NCI-H524 (cell line): ENCODE measurements at places on chromosomes 2 and 18.

DNA sequence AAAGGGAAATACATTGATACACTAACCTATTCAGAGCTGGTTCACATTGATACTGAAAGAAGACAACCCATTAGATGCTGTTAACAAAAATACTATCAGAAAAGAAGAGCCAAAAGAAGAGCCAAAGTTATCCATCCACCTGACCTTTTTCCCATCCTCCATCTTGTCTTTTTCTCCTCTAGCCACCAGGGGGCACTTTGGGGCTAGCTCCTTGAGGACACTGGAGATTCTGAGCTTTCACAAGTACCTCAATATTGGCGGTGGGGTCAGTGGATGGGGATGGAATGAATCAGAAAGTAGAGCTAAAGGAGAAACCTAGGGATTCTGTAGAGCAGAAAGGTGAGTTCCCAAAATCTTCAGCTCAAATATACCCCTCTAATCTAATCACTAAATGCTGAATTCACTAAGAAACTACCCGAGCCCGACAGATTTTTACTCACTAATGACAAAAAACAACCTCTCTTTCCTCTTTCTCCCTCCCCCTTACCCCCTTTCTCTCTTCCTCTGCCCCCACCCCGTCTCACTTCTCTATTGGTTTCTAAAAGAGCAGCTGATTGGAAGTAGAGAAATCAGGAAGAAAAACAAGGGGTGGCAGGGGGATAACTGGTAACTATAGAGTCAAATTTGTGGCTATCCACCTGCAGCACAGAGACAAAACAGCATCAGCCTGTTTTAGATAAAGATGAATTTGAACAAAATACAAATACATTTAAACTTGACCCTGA, 203.3 kb downstream of the TCF4 start:
- DNase-seq, result peak; percentile 62

GRCh38 chr18:23259701-23260681, 124.7 kb downstream of the CABLES1 start:
- DNase-seq, result peak; percentile 71

DNA sequence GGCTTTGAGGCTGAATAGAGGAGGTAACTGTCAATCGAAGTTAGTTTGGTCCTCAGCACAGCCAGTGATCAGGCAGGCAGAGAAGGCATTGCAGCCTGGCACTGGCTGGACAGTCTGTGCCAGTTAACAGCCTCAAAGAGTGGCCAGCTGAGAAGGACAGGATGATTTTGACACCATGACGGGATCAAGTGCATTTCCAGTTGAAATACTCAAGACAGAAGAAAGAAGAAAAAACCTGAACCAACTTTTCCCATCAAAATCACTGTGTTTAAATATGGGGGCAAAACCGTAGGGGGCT, 96.7 kb upstream of the ZCCHC2 start:
- DNase-seq, result no peak

DNA sequence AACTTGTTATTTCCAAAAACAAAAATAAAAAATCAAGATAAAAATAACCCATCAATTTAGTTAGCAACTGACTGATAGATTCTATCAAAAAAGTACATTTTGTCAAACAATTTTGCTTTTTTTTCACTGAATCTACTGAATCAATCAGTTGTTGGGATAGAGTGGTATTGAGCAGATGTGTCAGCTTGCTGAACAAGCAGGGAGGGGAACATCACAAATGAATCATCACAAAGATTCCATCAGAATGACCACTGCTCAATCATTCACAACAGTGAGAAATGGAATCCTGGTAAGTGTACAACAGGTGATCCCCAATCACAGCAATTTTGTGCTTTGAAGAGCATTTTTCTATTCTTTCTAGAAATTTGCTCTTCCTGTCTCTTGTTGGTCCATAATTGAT, 12.3 kb upstream of the SLC14A2 start:
- no peak for DNase-seq
